ENCODE measurements at places on chromosomes 2 and 18.

GRCh38 chr2:156088587-156088986, 243.9 kb downstream of the NR4A2 start:
- no peak for DNase-seq

DNA sequence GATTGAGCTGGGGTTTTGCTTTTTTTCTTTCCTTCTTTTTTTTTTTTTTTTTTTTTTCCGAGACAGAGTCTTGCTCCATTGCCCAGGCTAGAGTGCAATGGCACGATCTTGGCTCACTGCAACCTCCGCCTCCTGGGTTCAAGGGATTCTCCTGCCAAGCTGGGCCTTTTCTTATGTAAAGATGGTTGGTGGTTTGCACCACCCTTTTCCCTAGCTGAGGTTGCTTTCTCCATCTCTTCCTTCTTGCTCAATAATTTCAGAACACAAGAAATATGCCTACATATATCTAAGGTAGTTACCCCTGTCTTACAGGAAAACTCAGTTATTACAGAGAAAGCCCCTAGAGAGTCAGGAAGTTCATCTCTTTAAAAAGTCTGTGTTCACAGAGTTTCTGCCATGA, 7.0 kb downstream of the TTC39C start:
- DNase-seq, result no peak

- DNase-seq, result no peak
Observed at GRCh38 chr2:232515639-232516038, 4.5 kb upstream of the PRSS56 start.

- DNase-seq, result peak; percentile 38
Observed at GRCh38 chr2:3223080-3223923, 154.3 kb downstream of the EIPR1 start.

GRCh38 chr2:134080386-134081089, 173.3 kb upstream of the MGAT5 start:
- DNase-seq, result no peak
